ENCODE measurements at places on chromosomes 7 and 10. TPM values are rescaled to one million over a fixed set of nuclear protein-coding genes. Genes with fewer than 3 reads are reported as not detected.
A peak's percentile ranks its signal among the peaks of the same experiment; 100 is the strongest.

Gene ZNF853
- 6.5 TPM for total RNA-seq

Gene PNLIPRP1
- total RNA-seq: not detected

Gene IFIT2
- total RNA-seq: 21.8 TPM

Gene STEAP4
- total RNA-seq: not detected

Gene CCL24
- total RNA-seq: not detected

Gene FXYD4
- total RNA-seq: not detected

Gene EGFR
- not detected for total RNA-seq

Gene UNCX
- not detected for total RNA-seq

Gene ASZ1
- total RNA-seq: not detected

DNA sequence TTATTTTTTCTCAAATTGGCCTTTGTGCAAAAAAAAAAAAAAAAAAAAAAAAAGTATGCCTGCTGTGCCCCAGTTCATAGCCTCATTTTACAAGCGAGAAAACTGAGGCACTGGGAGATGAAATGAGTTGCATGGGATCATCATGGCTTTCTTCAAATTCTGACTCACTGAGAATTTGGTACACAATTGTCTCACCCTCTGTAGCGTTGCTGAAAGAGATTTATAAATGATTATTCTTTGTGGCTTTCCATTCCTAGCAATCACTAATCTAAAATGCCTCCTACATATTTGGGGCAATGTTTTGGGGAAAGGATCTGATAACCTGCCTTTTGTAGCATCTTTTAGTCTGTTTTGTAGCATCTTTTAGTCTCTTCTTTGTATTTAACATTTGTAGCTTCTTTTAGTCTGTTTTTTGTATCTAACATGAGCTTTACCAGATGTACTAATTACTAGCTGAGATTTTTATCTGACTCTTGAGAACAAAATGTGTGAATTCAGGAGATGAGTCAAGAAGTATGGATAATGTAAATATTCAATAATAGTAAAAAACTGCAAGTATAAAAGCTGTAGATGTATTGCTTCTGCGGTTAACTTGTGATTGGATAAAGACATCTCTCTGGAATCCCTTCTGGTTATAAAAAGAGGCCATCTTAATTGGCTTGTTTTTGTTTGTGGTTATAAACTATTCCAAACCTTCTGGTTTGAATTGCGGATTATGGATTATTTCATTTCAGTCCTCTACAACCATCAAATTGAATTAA is 161.4 kb downstream of the ARID5B start:
- DNase-seq: no peak

DNA sequence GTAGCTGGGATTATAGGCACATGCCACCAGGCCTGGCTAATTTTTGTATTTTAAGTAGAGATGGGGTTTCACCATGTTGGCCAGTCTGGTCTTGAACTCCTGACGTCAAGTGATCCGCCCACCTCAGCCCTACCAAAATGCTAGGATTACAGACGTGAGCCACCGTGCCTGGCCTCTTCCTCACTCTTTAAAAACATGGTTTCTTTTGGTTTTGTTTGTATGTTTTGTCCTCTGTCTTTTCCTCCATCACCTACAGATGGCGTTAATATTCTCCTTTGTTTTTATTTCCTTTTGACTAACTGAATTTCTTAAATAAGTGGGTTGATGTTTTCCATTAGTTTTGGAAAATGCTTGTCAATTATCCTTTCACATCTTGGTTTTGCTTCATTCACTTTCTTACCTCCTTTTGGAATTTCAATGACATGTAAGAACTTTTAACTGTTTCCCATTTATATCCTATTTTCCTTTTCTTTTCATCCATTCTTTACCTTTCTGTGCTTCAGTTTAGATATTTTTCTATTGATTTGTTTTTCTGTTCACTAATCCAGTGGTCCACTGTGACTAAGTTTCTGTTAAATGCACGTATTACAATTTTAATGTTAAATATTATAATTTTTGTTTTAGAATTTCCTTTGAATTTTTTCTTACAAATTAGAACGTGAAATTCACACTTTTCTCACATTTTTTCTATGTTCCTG is 104.1 kb downstream of the ZNF467 start:
- DNase-seq: peak; percentile 39

DNA sequence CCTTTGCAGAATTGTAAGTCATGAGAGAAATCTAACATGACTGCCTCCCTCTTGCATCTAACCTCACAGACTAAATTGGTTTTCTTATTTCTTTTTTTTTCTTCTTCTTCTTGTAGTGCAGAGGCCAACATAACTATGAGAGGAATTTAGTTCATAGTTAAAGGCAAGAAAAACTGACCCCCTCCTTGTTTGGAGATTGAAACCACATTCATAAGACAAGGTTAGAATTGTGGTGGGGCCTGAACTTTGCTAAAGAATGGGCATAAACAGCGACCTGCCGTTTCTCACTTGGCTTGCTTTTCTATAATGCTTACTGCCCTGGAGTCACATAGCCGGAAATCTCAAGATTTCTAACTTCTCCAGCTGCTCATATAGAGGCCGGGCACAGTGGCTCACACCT is 2.4 kb upstream of the POLM start:
- DNase-seq: no peak

GRCh38 chr7:93364806-93365205 is 132.6 kb downstream of the VPS50 start:
- DNase-seq: no peak

DNA sequence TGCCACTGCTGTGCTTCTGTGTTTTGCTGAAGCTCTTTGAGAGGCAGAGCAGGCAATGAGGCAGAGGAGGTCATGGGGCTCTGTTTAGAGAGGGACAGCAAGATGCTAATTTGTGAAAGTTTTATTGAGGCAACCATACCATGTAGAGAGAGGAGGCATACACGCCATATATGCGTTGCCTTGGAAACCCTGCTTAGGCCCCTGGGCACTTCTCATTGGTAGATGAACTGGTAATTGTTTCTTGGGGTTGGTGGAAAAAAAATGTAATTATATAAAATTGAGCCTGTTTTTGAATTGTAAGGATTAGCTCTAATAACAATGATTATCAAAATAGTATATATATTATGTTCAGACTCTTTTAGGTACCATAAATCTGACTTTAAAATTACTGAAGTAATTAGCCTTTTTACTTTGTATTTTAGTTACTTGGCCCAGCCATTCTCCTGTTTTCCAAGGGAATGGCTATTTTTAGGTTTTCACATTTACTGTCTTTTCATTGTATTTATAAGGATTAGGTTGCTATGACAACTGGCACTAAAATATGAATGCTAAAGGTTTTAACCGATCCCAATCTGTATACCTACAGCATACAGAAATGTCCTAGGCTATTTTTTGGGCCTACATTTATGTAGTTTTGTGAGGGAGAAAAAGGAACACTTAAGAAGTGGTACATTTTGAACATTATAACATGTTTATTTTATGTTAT is 52.4 kb downstream of the BZW2 start:
- no peak for DNase-seq

- DNase-seq: no peak
Measured at GRCh38 chr7:131501930-131502685, 54.3 kb downstream of the PODXL start.

- no peak for DNase-seq
Measured at GRCh38 chr10:28496481-28496961, 36.4 kb upstream of the WAC start.

DNA sequence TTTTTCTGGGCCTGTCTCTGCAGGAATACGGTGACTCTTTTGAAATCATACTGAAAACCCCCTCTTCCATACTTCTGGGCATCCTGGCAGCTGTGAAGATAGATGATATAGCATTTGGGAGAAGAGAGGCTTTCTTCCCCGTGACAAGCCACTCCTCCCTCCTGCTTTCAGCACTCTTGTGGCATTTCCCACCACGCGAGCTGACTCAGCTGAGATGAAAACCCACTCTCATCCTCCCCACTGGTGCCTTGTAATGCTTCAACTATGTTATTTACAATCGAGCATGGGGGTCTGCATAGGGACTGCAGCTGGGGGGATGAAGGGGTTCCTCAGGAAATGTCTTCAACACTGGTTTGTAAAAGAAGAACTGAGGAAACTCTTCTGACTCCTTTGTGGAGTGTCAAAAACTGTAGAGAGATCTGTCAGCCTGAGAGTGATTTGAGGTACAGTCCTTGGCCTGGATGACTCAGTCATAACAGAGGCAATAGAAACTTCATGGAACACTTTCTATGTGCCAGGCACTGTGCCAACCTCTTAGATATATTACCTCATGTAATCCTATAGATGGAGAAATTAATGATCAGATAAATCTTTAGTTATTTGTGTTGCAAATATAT is 1.7 kb upstream of the TBATA start:
- no peak for DNase-seq

- DNase-seq: no peak
Measured at GRCh38 chr10:117300671-117301070, 59.8 kb downstream of the SLC18A2 start.

DNA sequence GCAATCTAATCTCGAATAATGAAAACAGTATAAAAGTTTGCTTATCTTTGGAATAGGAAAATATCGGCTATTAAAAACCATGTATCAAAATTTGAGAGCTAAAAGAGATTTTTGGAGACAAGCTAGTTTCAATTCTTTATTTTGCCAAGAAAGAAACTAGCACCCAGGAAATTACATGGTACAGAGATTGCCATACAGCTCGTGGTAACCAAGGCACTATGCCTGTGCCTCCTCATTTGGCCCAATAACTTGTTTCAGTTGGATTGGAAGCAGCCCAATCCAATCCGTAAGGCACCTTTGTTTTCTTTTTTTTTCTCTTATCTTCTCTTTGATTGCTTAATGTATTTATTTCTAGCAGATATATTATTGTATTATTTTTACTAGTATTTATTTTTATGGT is 55.0 kb downstream of the GNAI1 start:
- DNase-seq: no peak

DNA sequence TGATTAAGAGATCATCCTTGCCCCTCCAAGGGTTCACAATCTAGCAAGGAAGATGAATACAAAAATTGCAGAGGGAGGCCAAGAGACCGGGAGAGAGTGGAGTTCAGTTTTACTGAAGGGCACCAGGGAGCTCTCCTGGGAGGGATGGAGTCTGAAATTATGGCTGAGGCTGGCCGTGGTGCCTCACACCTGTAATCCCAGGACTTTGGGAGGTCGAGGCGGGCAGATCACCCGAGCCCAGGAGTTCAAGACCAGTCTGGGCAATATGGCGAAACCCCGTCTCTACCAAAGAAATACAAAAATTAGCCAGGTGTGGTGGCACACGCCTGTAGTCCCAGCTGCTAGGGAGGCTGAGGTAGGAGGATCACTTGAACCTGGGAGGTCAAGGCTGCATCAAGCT is 51.4 kb upstream of the MXI1 start:
- no peak for DNase-seq

DNA sequence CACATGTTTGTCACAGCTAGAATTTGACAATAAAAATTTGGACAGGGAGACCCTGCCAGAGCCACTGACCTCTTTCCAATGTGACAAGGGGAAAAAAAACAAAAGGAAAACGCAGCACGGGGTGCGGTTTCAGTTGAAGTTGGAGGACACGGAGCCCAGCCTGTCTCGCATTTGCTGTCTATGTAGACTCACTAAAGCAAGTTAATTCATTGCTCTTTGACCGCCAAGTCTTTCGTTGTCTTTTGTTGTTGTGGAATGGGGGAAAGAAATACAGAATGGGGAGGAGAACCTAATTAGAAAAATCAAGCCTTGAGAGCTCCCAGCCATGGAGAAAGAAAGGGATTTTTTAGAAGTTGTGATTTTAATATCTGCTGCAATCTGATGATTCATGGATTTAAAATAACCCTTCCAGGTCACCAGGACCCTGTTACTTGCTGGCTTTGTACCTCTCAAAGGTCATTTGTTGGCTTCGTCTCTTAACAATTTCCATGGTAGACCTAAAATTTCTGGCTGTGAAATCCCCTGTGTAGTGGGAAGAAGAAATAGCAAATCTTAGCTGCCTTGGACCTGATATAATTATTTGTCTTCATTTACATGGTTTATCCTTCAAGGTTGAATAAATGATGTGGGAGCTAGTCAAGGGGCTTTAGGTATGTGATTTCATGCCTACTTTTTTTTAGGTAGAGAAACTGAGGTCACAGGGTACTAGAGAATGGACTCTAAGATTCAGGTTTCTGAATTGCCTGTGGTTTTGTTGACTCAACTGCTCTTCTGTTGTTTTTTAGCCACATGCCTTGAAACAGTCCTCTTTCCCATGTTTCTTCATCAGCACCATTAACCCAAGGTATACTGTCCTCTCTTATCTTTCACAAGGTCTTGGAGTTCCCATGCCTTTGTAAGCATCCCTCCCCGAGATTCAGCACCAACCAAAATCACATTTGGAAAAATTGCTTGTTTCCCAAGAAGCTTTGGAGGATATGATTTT is 78.7 kb downstream of the TCF7L2 start:
- DNase-seq: no peak

- DNase-seq: no peak
Measured at GRCh38 chr10:104842704-104843103, 201.6 kb downstream of the SORCS3 start.

GRCh38 chr10:7797582-7797981 is 9.6 kb downstream of the ATP5F1C start:
- no peak for DNase-seq

DNA sequence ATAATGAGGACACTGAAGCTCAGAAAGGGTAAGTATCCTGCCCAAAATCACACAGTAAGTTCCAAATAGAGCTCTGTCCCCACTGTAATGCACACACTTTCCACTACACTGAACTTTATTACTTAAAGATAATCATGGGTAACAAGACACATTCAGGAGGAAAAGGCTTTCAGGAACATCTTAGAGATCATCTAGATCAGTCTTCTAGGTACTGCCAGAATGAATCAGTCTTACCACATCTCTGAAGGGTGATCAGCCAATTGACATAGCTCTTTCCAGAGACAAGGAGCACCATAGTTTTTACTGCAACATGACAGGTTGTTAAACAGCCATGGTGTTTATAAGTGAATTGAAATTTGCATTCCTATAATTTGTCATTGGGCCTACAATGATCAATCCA is 5.4 kb upstream of the HERPUD2 start:
- DNase-seq: no peak

- no peak for DNase-seq
Measured at GRCh38 chr10:110569122-110569521, 1.6 kb downstream of the SMC3 start.

GRCh38 chr7:81525841-81526240 is 244.0 kb downstream of the HGF start:
- no peak for DNase-seq

- no peak for DNase-seq
Measured at GRCh38 chr10:117204316-117204715, 7.0 kb downstream of the KCNK18 start.

GRCh38 chr7:148772297-148773089 is 73.8 kb downstream of the CUL1 start:
- no peak for DNase-seq

- no peak for DNase-seq
Measured at GRCh38 chr7:157009170-157009777, 1.2 kb downstream of the MNX1 start.

Data from natural killer cell (primary cell).